Stimulated activated CD4-positive, alpha-beta T cell treated with anti-CD3 and anti-CD28 coated beads, Interleukin-12 subunit alpha, Interleukin-12 subunit beta, amount 100 ng/mL, for 24 hours (primary cell): ENCODE measurements at places on chromosomes 6 and 20.

DNA sequence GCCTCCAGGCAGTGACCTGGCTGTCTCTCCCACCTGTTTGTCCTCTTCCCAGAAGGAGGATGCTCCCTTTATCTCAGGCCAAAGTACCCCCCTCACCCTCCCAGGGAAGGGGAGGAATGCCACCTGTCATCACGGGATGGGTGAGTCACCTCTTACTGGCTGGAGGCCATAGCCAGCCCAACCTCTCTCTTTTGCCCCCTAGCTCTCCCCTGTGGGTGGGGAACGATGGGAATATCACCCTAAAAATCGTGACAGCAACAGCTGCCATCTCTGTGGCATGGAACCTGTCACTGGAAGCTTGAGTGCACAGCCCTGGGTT, 137.5 kb upstream of the PTPN1 start:
- no peak for DNase-seq

- DNase-seq: no peak
These were observed 26.7 kb downstream of the CEBPB start for GRCh38 chr20:50217207-50217949.

DNA sequence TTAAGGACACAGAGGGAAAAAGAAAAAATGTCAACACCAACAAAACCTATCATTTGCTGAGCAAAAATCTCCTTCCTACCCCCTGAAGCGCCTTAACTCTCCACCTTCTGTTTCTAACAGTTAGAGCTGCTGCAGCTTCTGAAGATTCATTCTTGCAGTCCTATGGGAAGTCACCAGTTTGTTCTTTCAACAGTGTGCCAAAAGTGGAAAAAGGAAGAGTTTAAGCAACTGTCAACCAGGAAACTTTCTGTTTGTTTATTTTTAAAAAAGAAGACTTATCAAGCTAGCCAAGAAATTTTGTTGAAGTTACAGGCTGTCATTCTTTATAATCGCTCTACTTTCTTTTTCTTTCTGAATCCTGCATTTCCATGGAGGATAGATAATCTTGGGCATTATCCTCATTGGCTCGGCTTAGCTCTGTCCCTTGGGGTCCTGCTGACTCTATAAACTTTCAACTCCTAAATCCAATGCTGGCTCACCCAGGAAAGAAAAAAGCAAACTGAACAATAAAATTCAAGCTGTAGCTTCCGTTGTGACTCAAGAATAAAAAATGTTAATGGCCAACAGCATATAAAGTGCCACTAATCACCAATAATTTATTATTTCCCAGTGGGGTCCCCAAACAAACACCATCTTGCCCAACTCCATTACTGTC, 172.8 kb upstream of the CITED2 start:
- DNase-seq: no peak

DNA sequence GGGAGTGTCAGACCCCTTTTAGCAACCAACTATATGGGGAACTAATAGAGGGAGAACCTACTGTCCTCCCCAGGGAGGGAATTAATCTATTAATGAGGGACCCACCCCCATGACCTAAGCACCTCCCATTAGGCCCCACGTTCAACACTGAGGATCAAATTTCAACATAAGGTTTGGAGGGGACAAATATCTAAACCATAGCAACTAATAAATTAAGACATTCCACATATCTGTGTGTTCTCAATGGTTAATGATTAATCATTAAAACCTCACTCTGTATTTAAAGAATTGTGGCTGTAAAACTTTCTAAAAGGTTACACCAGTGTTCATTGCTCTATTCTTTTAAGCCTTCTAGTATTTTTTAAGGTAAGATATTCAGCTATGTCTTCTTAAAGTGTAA, 500.4 kb upstream of the SULF2 start:
- no peak for DNase-seq

- no peak for DNase-seq
These were observed 2.1 kb upstream of the RPS12 start for GRCh38 chr6:132812255-132812732.

DNA sequence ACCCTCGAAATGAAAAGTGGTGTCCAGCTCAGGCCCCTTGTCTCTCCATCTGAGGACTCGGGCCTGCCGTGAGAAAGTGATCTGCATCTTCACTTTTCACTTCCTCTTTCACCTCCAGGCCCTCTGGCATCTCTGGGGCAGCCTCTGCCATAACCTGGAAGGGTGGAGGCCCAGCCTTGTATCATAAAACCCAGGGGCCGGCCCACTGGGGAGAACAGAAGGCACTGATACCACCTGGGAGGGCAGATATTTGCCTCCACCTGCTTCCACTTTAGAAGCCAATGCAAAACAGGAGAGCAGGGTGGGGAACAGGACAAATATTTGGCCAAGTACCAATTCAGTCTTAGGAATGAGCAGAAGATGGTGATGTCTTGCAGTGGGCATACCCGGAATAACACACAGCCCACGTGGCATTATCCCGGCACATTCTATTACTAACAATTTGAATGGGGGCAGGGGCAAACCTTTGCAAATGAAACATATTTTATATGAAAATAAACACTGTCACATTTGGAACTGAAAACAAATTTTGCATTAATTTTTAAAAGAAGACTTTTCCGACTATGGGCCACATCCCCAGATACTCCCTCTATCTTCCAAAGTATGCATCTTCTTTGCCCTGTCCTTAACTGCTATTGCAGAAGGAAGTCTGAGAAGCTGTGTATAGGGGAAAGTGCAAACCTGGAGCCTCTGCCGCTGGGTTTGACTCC, 69.2 kb upstream of the TBC1D7 start:
- DNase-seq: no peak

- no peak for DNase-seq
These were observed 5.8 kb upstream of the STMND1 start for GRCh38 chr6:17096096-17096495.

DNA sequence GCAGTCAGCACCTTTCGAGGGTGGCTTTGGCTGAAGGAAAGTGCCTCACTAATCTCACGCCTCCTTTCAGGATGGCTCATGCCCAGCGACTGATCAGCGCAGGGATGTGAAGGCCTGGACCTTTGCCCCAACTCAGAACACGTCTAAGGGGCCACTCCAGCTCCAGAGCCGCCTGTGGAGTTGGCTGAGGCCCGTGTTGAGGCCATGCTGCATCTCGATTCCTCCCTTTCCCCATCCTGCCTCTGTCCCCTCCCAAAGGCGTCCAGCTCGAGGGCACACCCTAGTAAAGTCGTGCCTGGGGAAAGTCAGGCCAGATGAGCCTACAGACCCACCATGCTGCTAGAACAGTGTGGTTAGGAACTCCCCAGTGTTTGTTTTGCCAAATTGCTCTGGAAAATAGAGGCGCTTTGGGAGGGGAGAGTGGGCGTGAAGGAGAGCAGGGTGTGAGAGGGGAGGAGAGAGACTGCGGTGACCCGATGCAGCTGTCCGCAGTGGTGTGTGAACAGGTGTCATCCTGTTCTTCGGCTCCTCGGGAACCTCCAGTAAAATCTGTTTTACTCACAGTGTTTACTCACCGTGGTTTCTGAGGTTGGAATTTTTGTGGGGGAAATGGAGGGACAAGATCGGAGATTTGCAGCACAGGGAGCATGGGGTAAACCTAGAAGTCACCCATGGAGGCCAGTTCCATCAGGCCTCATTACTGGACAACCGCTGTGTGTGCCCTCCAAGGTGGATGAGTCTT, 85.0 kb upstream of the PMEPA1 start:
- no peak for DNase-seq

DNA sequence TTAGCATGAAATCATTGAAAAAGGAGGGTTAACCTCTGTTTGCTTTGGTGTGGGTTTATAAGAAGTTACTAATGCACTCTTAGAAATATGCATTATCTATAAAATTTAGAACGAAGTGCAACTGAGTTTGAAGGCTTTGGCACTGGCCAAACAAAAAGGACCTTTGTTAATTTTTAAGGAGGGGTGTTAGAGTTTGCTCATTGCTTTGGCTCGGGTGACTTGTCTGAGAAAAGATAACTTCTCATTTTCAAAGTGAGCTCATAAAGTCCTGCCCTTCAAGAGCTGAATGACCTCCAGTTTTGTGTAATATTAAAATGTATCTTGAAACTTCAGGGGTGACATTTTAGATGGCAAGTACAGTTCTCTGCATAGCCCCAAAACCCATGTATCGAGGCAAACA, 25.9 kb downstream of the NEDD9 start:
- no peak for DNase-seq

DNA sequence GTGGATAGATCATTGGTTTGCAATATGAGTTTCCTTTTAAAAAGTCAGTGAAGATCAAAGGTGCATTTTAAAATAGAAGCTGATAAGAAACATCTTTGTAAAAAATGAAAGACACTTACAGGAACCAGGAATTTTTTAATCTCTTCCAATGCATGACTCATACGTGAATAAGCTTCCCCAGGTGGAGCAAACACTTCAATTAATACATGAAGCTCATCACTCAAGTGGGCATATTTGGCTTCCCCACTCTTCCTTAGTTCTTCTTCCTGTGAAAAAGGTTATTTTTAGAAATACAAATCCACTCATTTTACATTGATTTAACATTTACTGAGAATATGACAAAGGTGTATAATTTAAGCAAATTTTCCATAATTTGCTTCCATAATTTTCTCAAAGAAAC, 308.1 kb downstream of the KHDRBS2 start:
- DNase-seq: no peak

GRCh38 chr6:28136585-28137504, 4.8 kb upstream of the ZKSCAN8 start:
- DNase-seq: peak; percentile 70

DNA sequence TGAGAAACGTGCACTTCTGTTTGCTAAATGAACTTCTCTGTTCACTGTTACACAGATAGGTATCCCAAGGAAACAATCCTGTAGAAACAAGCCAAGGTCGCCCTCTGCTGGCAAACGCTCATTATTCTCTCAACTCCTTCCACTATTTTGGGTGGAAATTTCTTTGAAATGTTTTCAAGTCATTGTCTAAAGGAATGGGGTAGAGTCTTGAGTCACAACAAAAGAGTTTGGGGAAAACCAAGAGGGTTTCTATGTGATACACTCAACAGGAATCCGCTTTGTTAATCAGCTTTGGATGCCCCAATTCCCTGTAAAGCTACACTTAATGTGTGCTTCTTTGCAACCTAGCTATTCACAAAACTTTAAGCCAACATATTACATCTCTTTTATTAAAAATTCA, 4.6 kb upstream of the RAE1 start:
- peak; percentile 35 for DNase-seq

DNA sequence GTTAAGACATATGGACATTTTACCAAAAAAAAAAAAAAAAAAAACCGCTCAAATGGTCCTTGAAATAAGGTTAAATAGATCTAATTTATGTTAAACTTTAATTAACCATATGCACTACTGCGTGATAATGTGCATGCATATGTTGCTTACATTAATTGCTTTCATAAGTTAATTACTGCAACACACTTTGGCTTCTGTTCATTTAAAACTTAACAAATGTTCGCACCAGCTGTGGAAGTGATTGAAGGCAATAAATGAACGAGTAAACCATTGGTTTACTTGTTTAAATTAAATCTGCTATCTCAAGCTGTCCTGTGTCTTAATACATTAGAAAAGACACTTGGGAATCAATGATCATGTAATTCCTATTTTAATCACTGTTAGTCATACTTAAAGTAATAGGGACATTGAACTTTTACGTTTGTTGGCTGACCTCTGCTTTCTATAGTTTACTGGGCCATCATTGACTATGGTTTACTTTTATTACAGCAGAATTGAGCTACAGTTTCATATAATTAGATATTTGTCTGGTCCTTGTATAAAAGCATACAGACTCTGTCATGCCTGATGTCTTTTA, 294.7 kb downstream of the KHDC1L start:
- no peak for DNase-seq

DNA sequence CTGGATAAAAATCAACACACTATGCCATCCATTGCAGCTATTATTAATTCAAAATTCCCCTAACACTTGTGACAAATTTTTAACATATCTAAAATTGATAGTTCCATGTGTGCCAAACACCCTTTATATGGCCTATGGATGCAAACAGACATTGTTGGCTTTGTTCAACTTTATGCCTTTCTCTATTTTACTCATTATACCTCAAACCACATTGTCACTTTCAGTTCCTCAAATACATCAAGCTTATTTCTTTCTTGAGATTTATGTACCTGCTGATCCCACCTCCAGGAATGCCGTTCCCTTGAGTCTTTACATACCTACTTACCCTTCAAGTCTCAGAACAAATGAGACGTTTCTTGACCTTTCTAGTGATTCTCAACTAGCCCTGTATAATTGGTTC, 193.5 kb upstream of the PLN start:
- DNase-seq: no peak

GRCh38 chr20:51012357-51012756, 10.6 kb downstream of the KCNG1 start:
- no peak for DNase-seq

- no peak for DNase-seq
These were observed 167.0 kb downstream of the SOBP start for GRCh38 chr6:107656883-107657282.

- no peak for DNase-seq
These were observed 27.1 kb downstream of the COX4I2 start for GRCh38 chr20:31664696-31665354.

DNA sequence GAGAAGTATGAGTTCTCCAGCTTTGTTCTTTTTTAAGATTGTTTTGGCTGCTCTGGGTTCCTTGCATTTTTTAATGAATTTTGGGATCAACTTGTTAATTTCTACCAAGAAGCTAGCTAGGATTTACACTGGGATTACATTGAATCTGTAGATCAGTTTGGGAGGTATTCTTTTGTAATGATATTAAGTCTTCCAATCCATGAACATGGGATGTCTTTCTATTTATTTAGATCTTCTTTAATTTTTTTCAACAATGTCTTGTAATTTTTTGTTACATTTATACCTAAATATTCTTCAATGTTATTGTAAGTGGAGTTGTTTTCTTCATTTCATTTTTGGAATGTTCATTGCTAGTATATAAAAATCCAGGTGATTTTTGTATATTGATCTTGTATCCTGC, 12.5 kb downstream of the PRIM2 start:
- no peak for DNase-seq

GRCh38 chr6:39314273-39314795, at the start of gene KCNK17:
Gene KCNK17 (minus strand): TSS chr6:39314419. CDS start chr6:39314320, 99 bp downstream.
- no peak for DNase-seq

DNA sequence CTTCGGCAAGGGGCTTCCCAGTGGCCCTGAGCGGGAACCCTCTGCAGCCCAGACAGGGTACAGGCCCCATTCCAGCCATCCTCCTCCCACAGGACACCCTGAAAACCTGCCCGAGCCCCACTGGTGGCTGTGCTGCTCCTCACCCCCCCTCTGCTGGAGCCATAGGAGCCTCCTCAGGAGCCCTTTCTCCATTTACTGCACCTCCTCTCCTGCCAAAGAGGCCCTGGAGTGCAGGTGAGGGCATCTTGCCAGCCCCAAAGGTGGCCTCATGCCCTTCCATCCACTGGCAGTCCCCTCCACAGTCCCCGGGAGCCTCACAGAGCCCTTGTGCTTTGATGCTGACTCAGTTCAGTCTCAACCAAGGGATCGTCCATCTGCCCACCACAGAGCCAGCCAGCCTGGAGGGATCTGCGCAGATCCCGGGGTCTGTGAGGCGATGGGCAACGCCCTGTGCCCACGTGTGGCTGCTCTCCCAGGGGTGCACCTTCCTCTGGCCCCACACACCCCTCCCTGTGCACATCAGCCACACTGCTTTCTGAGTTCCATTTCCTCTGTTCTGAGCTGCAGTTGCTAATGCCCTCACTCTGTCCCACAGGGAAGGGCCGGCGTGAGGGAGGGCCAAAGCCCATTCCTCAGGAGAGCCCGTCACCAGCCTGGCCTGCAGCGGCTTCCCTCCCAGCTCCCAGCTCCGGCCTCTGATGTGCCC, 228.5 kb downstream of the DLL1 start:
- DNase-seq: no peak

GRCh38 chr6:3769610-3770009, 18.1 kb upstream of the PXDC1 start:
- no peak for DNase-seq
